Kidney epithelial cell (primary cell): ENCODE measurements at places on chromosomes 5 and 9. TPM values are rescaled to one million over a fixed set of nuclear protein-coding genes. Genes with fewer than 3 reads are reported as not detected.

Gene BTNL9
- total RNA-seq: 0.21 TPM in 1 of 2 replicates, not detected in the other

Gene COQ4
- 46.3 and 59.8 TPM in 2 replicates for total RNA-seq

Gene GPR21
- 0.63 TPM in 1 of 2 replicates, not detected in the other for total RNA-seq

Gene GMCL2
- total RNA-seq: not detected in 2 replicates

Gene CATSPER3
- 0.13 TPM in 1 of 2 replicates, not detected in the other for total RNA-seq

Gene BTNL3
- not detected in 2 replicates for total RNA-seq

Gene HEMGN
- total RNA-seq: not detected in 2 replicates

Gene PAPPA
- 15.4 and 15.5 TPM in 2 replicates for total RNA-seq

DNA sequence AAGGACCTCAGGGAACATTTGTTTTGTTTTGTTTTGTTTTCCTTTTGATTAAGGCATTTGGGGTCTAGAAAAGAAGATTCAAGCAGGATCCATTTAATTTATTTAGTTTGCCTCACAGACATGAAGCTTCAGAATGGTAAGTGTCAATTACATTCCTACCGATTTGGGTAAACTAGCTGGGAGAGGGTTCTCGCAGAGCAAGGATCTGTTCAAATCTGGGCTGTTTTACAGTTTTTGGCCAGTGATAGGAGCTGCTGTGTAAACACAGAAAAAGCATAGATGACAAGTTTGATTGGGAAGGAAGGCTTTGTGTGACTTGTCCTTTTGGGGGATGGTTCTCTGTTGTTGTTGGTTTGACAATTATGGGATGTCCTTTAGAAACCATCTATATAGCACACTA, 470.3 kb upstream of the WWC1 start:
- no peak for DNase-seq

- DNase-seq: peak; percentile 25
Observed at GRCh38 chr5:122415030-122415800, 103.2 kb downstream of the SNCAIP start.

- no peak for DNase-seq
Observed at GRCh38 chr5:82174919-82175219, 103.3 kb downstream of the RPS23 start.

GRCh38 chr9:108339251-108339650, 516.5 kb downstream of the ACTL7B start:
- DNase-seq: no peak

DNA sequence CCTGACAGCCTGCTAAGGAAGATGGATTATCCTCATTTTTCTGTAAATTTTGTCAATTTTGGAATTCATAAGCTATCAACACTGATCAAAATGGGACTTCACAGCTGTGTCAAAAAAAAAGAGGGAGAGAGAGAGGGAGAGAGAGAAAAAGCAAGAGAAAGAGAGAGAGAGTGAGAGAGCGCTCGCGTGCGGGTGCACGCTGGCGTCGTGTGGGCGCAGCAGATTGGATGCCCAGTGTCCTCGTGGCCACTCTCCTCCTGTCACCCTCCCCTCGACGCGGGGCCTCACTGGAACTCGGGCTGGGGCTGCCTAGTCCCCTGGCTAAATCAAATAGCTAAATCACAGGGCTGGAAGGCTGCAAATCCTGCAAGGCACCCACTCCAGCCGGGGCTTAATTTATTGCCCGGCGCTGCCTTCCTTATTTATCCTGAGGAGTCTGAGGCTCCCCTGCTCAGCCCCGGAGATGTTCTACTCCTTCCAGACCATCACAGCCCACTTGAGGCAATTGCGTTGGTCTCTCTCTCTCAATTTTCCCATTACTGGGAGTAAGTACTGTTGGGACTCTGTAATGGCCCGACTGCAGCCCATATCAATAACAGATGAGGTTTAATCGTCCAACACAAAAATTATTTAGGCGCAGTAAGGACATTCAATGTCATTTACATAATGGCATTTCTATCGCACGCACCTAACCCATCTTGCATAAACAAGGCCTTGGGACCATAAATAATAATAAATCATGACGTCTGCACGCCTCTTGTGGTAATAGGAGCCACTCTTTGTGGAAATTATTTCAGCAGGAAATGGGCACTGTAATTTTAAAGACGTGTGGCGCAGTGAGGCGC, 94.2 kb downstream of the PAX5 start:
- no peak for DNase-seq

GRCh38 chr5:177362292-177362609, 4.5 kb downstream of the RGS14 start:
- DNase-seq: no peak

DNA sequence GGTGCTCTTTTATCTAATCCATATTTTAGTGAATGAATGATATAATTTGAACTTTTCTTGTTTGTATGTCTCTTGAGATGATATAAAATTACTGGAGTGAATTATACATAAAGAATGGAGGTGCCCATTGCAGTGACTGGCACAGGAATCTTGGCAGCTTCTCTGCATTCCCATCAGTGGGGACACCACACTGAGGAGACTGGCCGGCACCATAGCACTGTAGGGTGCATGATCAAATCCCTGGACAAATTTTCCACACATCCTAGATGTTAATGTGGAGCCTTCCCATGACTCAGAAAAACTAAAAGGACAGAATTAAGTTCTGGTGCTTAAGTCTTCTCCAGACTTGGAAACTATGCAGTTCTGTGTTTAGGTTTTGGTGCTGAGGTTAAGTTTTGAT, 124.1 kb downstream of the CEP120 start:
- DNase-seq: no peak

GRCh38 chr5:15008476-15008875, 136.9 kb upstream of the ANKH start:
- DNase-seq: peak; percentile 87

- DNase-seq: no peak
Observed at GRCh38 chr5:151637676-151638075, 46.5 kb upstream of the FAT2 start.

- no peak for DNase-seq
Observed at GRCh38 chr5:55864606-55865541, 13.7 kb downstream of the IL31RA start.

DNA sequence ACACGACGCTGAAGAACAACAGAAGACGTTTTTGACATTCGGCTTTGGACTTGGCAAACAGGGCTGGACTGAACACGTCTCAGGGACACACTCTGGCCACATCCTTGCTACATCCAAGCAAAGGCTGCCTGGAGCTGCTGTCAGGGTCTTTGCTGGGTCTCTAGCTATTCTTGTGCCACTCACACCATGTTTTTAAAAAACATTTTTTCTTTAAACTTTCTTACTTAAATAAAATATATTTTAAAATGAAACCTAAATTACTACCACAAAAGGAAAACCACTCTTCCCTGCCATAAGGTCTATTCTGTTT, 128.3 kb upstream of the PHYKPL start:
- DNase-seq: no peak

- DNase-seq: no peak
Observed at GRCh38 chr5:117738571-117738970, 1163.9 kb upstream of the SEMA6A start.

GRCh38 chr5:79508794-79509193, 5.1 kb downstream of the HOMER1 start:
- DNase-seq: no peak

DNA sequence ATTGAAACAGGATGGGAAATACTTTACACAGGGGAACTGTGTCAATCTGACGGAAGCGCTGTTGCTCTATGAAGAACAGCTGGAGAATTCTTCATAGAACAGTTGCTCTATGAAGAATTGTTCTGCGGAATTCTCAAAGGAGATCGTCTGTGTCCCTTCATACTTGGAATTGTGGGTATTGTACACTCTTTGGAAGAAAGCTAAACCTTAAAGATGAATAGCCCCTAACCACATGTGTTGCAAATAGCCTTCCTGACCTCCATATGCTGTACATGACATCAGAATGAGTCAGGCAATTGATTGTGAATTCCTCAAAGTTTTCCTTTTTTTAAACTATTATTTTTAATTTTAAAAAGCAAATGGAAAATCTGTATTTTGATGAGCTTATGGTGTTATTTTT, 15.6 kb downstream of the NIM1K start:
- no peak for DNase-seq

GRCh38 chr5:28403846-28404245, 1365.5 kb upstream of the CDH9 start:
- DNase-seq: no peak

- DNase-seq: no peak
Observed at GRCh38 chr5:2546938-2547337, 204.5 kb downstream of the IRX2 start.

DNA sequence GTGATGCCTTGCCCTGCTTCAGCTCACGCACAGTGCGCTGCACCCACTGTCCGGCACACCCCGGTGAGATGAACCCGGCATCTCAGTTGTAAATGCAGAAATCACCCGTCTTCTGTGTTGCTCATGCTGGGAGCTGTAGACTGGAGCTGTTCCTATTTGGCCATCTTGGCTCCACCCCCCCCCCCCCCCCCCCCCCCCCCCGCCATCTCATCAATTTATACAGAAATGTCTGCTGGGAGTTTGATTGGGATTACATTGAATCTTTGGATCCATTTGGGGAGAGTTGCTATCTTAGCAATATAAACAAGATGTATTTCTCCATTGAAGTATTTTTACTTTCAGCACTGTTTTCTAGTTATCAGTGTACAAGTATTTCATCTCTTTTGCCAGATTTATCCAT, 55.2 kb downstream of the RIC1 start:
- DNase-seq: no peak

GRCh38 chr5:116135344-116135743, 50.5 kb downstream of the COMMD10 start:
- no peak for DNase-seq

- DNase-seq: no peak
Observed at GRCh38 chr9:135924628-135925338, 17.4 kb upstream of the CAMSAP1 start.

DNA sequence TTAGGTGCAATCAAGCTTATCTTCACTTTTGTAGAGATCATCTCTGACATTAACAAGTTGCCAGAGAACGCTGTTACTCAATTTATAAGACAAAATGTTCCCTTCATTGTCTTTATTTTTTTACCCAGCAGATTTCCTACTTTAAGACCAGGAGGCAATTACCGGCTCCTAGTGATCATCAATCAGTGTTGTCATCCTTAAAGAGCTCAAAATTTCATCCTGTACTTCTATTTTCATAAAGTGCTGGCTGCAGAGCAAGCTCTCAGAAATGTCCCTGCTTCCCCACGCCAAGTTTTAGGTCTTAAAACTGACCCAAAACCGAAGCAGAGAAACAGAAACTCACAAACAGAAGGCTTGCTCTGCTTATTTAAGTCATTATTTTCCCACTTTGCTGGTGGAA, 82.9 kb downstream of the PJA2 start:
- DNase-seq: no peak
